ENCODE measurements at places on chromosomes 6 and 20. TPM values are rescaled to one million over a fixed set of nuclear protein-coding genes. Genes with fewer than 3 reads are reported as not detected.

The TCF15 gene
- total RNA-seq: 0.18 TPM

The JAG1 gene
- 62.5 TPM for total RNA-seq

The FHL5 gene
- total RNA-seq: not detected

The VEGFA gene
- 77.5 TPM for total RNA-seq

The NKAIN4 gene
- 10.6 TPM for total RNA-seq

The PCED1A gene
- 13.9 TPM for total RNA-seq

The SLC17A9 gene
- 0.91 TPM for total RNA-seq

The ROS1 gene
- total RNA-seq: 0.71 TPM

- DNase-seq: no peak
Observed at GRCh38 chr6:47475319-47475816, 2.2 kb upstream of the CD2AP start.

DNA sequence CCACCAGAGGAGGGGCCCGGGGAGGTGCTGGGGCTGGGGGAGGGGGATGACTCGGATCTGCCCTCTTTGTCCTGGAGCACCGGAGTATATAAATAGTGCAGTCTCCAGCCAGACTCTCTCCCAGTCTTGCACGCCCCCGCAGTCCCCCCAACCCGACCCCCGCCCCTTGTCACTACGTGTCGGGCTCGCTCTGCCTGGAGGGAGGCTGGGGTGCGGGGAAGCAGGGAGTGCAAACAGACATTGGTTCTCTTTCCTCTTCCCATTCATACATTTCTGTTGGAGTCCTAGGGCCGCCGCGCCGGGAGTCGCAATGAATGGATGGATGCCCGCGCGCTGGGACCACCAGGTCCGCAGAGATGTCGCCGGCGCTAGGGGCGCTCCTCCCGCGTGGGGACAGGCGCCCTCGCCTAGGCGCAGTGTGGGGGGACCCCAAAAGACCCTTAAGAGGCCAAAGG lies 179.3 kb downstream of the TBXT start:
- DNase-seq: no peak

GRCh38 chr20:51418137-51418529 lies 124.4 kb downstream of the NFATC2 start:
- DNase-seq: no peak

- peak; percentile 95 for DNase-seq
Observed at GRCh38 chr20:51447097-51447764, 95.3 kb downstream of the NFATC2 start.

DNA sequence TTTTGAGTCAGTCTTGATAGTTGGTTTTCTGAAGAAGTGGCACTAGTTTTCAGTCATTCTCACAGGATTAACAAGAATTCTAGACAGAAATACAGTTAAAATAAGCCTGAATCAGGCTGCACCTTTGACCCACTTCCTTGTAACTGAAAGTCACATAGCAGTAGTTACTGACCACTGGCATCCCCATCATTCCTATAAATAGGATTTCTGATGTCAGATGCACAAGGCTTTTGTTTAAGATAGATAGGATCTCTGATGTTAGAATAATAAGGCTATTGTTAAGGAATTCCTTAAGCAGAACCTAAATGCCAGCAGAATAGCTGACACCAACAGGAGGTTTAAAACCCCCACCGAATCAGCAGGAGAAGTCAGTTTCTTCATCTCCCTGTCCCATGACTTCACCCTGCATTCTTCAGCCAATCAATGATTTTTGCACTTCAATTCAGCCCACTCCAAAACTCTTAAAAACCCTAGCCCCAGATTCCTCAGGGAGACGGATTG lies 30.6 kb upstream of the ZBTB24 start:
- peak; percentile 51 for DNase-seq

DNA sequence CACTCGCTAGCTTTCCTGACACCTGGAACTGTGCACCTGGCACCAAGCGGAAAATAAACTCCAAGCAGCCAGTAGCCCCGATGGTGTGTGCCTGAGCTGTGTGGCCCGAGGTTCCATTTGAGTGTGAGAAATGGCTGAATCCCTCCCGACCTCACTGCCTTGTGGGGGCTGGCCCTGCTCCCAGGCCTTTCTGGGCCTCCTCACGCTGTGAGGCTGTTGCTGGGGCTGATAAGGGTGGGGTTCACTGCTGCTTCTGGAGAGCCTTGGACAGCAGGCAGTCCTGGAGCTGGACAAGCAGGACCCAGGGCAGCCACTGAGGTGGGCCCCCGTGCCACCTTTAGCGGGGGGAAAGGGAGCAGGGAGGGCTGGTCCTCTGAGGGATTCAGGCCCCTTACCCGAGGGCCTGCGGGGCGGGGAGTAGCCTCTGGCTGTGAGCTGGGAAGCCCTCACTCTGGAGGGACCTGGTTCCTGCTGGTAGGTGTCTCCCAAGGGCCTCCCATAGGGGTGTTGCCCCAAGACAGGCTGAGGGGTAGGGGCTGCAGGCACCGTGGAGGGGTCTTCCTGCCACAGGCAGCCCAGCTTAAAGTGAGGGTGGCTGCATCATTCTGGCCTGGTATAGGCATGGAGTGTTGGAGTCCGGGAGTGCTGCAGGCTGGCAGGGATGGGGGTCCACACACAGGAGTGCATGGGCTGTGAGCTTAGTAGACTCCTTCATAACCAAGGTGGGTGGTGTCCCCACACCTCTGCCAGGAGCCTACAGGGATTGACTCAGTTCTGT lies 1.7 kb downstream of the PPDPF start:
- no peak for DNase-seq

DNA sequence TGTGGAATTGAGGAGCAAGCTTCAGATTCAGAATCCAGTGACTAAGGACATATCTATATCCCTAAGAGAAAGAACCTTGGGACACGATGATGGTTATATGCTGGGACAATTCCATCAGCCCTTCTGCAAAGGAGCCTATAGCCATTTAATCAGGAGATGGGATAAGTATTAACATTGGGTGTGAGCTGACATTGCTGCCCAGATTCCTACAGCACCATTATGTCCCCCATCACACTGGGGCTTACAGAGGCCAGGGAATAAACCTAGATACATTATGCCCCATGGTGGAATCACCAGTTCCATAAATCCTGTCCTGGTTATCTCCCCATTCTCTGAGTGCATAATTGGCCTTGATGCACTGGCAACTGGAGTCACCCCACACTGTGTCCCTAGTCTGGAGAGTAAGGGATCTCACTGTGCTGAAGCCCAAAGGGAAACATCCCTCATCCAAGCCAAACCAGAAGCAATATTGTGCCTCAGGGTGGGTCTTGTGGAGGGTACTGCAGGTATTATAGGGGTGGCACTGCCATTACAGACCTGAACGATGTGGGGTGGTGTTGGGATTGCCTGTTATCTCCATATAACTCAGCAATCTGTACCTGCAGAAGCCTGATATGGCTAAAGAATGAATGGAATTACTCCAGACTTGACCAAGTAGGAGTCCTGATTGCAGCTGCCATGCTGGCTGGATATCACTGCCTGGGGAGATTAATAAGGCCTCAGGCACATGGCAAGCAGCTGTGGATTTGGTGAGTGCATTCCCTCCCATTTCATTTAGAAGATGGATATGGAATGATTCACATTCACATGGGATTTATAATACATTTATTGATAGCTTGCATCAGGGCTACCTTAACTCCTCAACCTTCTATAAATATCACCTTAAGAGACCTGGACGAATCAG lies 5.0 kb downstream of the HLA-A start:
- no peak for DNase-seq

DNA sequence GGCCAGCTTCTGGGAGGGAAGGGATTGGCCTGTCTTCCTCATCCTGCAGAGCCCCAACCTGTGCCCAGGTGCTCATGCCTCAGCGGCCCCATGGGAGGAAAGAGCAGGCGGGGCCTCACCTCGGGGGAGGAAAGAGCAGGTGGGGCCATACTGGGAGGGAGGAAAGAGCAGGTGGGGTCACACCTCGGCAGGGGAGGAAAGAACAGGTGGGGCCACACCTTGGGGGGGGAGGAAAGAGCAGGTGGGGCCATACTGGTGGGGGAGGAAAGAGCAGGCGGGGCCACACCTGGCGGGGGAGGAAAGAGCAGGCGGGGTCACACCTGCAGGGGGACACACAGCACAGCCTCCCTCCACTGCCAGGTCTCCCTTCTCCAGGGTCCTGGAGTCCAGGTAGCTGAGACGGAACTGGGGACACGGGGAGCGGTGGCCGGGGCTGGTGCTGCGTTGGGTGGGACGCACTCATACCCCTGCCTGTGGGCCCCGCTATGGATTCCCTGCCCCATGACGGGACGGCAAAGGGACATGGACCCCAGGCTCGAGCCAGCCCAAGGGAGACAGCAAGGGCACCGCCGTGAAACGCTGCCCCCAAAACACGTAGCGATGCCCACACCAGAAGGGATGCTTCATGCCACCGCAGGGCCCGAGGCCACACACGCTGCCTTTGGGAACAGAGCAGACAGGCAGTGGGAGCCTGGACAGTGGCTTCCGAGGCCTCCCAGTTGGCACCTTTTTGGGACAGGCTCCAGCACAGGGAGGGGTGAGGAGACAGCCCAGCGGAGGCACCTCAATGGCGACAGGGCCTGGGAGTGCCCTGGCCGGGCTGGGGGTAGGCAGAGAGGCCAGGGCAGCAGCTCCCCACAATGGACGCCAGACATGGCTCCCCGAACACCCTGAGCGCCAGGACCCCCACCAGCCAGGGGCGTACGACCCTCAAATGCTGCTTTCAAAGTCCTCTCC lies 43.3 kb upstream of the CHRNA4 start:
- no peak for DNase-seq

DNA sequence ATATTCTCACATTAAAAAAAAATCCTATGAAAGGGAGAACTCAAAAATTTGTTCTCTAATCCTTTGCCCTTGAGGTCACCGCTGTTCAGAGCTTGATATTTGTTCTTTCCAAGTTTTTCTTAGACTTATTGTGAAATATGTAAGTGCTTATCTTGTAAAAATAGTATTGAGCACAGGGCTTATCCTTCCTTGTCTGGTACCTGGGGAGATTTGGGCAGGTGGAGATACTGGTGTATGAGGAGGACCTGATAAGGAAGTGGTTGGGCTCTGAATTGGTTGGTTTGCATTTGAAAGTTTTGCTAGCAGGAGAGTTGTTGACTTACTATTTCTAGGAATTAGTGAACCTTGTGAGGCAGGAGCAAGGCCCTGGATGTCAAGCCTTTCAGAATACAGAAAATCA lies 28.9 kb upstream of the ANKEF1 start:
- no peak for DNase-seq

DNA sequence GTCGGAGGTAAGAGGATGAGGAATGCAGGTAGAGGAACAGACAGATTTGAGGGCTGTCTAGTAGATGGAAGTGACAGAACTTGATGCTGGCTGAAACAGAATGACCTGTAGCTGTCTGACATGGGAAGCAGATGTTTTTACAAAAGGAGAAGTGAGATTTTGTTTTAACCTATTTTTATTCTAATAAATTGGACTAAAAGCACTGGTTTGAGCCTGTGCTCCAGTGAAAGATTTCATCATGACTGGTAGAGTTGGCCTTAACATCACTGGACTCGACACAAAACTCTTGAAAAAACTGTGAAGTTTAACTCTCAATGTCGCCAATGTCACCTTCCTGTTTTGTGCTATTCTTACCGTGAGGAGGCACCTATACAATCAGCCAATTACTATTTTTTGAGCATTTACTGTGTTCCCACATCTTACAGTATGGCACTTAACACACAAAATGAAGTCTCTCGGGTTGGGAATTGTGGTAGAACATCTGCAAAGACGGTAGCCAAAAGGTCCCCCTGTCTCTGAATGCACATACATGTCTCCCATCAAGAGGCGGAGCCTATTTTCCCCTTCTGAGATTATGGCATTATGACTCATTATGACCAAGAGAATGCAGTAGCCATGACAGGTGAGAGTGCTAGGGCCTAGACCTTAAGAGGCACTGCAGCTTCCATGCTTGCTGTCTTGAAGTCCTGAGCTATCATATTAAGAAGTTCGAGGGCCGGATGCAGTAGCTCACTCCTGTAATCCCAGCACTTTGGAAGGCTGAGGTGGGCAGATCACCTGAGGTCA lies 93.2 kb downstream of the FOXF2 start:
- peak; percentile 51 for DNase-seq

DNA sequence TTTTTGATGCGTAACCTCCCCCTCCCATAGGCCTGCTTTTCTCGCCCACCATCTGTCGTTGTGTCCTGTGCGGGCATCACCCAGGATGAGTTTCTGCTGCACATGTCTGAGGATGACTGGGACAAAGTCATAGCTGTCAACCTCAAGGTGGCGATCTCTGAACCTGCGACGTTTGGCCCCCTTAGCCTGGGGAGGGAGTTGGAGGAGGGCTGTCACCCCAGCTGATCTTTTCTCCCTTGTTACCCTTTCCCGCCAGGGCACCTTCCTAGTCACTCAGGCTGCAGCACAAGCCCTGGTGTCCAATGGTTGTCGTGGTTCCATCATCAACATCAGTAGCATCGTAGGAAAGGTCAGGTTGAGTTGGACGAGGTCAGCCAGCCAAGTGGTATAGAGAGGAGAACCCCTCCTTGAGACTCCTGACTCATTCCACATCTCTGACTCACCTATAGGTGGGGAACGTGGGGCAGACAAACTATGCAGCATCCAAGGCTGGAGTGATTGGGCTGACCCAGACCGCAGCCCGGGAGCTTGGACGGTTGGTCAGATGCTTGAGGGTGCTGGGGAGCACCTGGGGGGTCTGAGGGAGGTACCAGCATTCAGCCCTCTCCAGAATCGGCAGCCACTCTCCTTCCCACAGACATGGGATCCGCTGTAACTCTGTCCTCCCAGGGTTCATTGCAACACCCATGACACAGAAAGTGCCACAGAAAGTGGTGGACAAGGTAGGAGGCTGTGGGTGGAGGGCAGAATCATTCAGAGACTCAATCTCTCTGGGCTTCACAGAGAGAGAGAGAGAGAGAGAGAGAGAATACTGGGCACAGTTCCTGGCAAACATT lies 954 bp downstream of the HSD17B8 start:
- DNase-seq: peak; percentile 94

- peak; percentile 4 for DNase-seq
Observed at GRCh38 chr6:38588631-38589366, 50.9 kb downstream of the BTBD9 start.

DNA sequence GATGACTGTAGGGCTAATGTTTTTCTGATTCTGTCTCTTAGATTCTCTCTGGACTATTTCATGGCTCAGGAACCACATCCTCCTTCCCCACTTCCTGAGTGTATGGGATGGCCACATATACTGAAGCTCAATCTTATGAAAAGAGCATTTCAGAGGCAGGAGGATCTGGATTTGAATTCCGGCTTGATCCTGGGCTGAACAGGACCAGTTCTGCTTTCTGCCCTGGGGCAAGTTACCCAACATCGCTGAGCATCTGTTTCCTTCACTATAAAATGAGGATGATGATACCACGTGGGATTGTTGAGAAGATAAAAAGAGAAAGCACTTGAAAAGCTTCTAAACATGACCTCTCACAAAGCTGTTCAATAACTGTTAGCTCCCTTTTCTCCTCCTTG lies 168.4 kb upstream of the TNFAIP3 start:
- DNase-seq: peak; percentile 44

GRCh38 chr6:77361018-77361417 lies 102.3 kb downstream of the HTR1B start:
- DNase-seq: no peak

- DNase-seq: no peak
Observed at GRCh38 chr6:45148711-45149341, 179.3 kb upstream of the RUNX2 start.

Measured in Daoy (cell line).